HT1080 (cell line): ENCODE measurements at places on chromosomes 6 and 20. TPM values are rescaled to one million over a fixed set of nuclear protein-coding genes. Genes with fewer than 3 reads are reported as not detected.

DNA sequence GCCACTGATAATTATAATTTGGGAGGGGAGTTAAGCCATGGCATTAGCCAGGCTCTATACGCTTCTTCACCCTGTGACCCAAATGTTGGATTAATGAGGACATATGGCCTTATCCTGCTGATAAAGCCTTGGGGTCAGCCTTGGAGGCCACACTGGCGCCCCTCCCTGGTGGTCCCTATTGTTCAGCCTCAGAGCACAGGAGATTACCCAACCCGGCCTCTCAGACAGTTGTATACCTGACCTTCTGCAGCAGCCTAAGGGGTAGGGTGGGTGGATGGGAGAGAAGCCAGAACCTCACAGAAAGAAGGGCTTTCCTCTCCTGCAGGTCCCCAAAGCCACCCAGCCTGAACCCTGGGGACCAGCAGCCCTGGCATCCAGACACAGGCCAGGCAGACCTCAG lies 76.8 kb downstream of the LINC00237 start:
- no peak for DNase-seq

- DNase-seq: peak; percentile 79
Observed at GRCh38 chr6:48036316-48036715, 74.7 kb downstream of the PTCHD4 start.

- peak; percentile 84 for DNase-seq
Observed at GRCh38 chr6:134077301-134077700, 24.9 kb upstream of the SLC2A12 start.

GRCh38 chr6:45896783-45897441 lies 118.7 kb downstream of the CLIC5 start:
- peak; percentile 44 for DNase-seq

GRCh38 chr6:22071270-22072041 lies 225.4 kb downstream of the PRL start:
- peak; percentile 50 for DNase-seq

GRCh38 chr20:60481743-60482133 lies 523.5 kb downstream of the CDH26 start:
- DNase-seq: no peak

DNA sequence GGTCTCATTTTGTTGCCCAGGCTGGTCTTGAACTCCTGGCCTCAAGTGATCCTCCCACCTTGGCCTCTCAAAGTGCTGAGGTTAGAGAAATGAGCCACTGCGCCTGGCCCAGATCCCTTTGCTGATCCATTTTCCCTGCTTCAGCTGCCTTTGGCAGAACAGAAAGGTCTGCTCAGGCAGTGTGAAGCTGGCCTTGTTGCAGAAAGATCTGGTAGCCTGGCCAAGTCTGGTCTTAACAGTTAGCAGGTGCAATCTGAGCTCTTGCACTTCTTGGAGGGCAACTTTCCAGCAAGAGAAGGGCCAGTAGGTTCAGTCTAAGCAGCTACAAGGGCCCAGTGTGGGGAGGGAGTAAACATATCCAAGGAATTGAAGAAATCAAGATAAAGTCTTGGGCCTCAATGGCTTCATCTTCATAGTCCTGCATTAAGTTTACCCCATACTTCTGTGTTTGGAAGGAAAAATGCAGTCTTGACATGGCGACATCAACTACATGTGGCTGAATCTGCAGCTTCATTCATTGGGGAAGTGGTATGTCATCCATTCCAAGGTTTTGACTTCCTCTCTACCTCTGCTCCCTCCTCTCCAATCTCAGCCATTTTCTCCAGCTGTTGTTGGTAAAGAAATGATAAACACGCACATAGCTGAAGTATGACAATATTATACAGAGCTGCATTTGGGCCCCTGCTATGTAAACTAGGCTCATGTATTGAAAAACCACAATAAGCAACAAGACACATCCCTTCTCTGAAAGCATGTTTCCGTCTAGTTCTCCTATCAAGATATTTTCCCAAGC lies 39.0 kb upstream of the NEDD9 start:
- DNase-seq: no peak

GRCh38 chr6:90471263-90471662 lies 115.6 kb downstream of the MAP3K7 start:
- peak; percentile 36 for DNase-seq

DNA sequence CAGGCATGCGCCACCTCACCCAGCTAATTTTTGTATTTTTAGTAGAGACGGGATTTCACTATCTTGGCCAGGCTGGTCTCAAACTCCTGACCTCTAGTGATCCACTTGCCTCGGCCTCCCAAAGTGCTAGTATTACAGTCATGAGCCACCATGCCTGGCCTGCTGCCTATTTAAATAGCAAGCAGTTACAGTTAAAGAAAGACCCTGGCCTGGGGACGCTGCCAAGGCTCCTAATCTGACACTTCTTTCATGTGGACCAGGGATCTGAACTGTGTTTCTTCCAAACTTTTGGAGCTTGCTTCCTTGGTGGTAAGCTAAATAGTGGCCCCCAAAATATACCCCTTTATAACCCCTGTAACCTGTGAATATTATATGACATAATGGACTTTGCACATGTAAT lies 15.3 kb downstream of the PPARD start:
- no peak for DNase-seq

GRCh38 chr6:7243179-7243981 lies 69.6 kb downstream of the SSR1 start:
- peak; percentile 42 for DNase-seq

- DNase-seq: no peak
Observed at GRCh38 chr6:161029195-161029809, 37.7 kb downstream of the MAP3K4 start.

DNA sequence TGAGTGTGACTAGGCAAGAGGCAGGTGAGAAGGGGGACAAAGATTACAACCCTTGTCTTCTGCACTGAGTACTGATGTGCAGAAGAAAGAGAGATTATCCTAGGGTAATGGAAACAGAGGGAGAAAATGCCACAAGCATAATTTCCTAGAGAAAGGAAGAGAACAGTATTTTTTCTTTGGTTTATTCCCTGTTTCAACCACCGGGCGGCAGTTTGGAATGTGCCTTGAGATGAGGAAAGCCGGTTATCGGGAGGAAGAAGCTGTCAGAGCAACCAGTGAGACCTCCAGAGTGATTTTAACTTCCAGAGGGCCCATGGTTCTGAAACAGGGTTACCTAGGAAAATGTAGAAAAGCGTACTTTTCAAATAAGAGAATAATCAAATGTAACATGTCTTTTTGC lies 121.4 kb downstream of the REV3L start:
- peak; percentile 31 for DNase-seq

- DNase-seq: no peak
Observed at GRCh38 chr6:104640150-104640700, 219.5 kb downstream of the HACE1 start.

EYA2 gene
- total RNA-seq: not detected in 2 replicates

PNPLA1 gene
- total RNA-seq: 0.03 TPM in 1 of 2 replicates, not detected in the other

RNF39 gene
- 0.06 TPM in 1 of 2 replicates, not detected in the other for total RNA-seq

ZNF343 gene
- 12.8 and 19.6 TPM in 2 replicates for total RNA-seq

PLAGL1 gene
- total RNA-seq: 2.6 and 7.1 TPM in 2 replicates

RBM24 gene
- total RNA-seq: 0.13 and 0.77 TPM in 2 replicates

TPBG gene
- total RNA-seq: 34.3 and 42.6 TPM in 2 replicates
